ENCODE measurements at places on chromosomes 16 and 17.

DNA sequence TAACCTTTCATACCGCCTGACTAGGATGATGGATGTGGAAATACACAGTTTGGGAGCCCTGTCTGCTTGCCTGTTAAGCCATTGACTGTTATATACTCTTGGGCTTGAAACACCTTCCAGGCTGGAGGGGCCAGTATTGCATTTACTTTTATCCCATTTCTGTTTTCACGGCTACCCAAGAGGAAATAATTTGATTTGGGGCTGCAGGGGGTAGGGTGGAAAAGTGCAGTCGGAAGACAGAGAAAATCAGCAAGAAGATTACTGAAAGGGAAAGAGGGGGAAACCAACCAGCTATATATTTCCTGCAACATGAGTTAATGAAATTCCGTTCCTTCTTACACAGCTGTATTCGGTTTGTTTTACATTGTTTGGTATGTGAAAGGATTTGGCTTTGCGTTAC, 202.5 kb downstream of the CDH13 start:
- DNase-seq = no peak

- no peak for DNase-seq
Measured at GRCh38 chr16:73108195-73108963, 60.5 kb upstream of the ZFHX3 start.

DNA sequence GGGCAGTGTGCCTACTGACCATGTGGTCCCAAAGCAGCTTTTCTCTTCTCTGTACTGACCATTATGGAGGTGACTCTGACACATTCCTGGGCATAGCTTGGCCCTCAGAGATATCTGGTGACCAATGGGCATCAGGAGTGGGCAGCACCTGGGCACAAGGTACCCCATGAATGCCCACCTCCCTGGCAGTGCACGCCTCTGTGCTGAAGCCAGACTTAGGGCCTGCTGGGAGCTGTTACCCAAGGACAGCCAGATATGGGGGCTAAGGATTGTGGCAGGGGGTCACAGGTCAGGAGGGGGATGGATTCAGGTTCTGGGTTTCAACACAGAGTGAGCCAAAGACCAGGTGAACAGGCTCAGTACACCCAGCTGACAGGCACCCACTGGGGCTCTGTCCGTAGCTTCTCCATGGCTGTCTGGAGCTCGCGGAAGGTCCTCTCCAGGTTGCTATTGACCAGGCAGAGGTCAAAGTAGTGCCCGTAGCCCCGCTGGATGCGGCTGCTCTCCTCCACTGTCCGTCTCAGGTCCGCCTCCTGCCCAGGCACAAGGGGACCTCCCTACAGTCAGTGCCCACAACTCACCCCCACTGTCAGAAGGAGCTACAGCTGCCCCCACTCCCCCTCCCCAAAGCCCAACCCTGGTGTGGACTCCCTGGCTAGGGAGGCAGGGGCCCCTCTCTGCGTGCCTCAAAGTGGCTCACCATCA, 29.7 kb downstream of the MPP2 start:
- no peak for DNase-seq

GRCh38 chr17:55986817-55987216, 166.5 kb upstream of the ANKFN1 start:
- DNase-seq = no peak

GRCh38 chr17:45372325-45372869, 55.6 kb upstream of the MAP3K14 start:
- DNase-seq = no peak

DNA sequence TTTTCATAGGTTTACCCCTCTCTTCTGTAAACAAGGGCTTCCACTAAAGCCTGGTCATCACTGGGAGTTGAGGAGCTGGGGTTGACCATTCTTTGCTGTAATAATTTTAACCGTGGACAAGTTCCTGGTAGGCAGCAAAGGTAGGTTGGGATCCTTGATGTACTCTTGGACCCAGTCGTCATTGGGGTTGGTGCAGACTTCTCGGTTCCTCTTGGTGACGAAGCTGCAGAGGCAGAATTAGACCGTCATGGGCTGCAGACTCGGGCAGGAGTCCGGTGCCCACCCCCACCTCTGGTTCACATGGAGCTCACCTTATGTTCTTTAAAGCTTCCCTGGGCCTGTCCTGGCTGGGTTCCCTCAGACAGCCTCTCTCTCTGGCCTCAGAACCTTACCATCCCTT, 3.8 kb downstream of the CCL16 start:
- no peak for DNase-seq
